ENCODE measurements at places on chromosomes 4 and X.

GRCh38 chr4:149493492-149493891 lies 322.2 kb downstream of the IQCM start:
- DNase-seq = no peak

DNA sequence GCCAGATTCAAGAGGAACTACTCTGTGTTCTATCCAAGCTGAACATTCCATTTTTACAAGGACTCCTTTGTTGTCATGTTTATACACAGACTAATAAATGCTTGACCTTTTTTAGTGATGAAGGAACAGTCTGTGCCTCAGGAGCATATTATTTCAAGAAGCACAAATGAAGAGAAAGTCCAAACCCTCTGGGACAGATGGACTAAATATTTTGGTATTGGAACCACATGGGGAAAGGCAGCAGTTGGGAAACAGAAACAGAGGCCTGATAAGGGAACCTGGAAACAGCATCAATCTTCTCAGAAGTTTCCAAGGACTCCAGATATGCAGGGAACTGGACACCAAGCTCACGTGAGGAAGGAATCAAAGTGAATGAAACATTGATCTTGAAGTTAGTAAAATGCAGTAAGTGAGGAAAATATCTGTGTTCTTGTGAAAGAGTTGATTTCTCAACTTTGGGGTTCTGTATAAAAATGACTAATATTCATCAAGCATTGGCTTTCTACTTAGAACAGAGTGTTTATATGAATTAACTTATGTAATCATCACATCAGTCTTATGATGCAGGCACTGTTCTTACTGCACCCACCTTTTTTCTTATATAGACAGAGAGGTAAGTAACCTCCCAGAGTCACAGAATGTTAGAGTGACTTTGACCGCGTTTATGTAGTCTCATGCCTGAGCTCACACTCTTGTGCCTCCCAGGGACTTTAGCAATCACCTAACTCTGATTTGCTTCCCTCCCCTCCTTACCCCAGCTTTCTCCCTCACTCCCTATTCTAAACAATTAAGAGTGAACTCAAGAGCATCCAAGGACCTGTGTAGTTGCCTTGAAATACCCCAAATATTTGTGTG lies 148.9 kb upstream of the JADE1 start:
- DNase-seq = no peak

DNA sequence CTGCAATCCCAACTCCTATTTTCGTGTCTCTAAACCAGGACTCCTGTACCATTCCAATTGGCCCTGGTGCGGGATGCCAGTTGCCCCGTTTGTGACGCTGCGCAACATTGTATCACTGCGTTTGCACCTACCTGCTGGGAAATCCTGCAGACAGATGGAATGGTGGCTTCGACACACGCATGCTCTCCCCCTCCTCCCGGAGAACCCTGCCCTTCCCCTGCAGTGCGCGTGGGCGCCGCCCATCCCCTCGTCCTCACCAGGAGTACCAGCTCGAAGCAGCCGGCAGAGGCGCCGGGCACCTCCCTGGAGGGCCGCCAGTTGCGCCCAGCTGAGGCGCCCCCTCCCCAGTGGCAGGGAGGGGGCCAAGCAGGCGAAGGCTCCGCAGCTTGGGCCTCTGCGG lies 1.4 kb downstream of the DGKK start:
- DNase-seq = no peak

DNA sequence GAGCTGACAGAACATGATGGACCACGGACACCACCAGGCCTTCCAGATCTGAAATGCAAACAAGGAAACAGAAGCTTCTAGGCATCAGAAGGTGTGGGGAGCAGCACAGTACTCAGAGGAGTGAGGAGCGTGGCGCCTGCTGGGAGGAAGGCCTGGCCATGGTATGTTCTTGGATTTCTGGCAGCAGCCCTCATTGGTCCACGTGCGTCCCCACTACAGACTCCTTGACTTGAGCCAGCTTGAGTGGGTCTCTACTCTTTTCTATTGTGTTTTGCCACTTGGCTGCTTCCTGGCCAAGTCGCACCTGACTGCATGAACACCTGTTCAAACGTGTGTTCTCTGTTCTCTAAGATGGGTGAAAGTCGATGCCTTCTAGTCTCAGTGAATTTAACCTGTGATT lies 18.0 kb downstream of the ZNF275 start:
- no peak for DNase-seq

DNA sequence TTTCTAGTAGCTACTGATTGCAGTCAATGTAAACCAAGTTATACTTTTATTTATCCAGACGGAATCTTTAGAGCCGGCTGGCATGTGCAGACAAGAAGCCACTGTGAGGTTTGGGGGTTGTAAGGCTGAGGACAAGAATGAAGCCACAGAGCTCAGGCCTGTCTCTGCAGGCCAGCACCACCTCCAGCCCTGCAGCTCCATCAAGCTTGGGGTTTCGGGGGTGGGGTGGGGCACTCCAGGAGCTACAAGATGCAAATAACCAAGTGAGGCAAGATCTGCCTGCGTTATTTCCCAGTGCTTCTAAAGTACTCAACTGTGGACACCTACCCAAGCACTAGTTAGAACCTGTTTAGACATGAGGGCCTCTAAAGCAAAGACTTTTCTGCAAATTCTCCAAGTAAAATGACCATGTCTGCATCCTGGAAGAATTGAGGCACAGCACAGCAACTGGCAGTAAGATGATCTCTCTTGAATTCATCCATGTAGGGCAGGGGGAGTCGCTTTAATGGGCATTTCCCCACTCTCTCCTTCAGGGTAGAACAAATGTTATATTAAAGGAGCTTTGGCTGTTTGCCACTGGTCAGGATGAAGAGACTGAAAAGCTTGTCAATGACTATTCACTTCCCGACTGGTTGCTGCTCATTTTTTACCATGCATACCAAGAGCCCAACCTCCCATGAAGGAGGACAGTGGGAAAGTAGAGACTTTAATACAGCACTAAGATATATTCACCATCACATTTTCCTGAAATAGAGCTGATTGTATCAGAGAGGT lies 222.5 kb downstream of the MGST2 start:
- peak; percentile 98 for DNase-seq

- no peak for DNase-seq
These were observed 90.8 kb upstream of the TSPAN5 start for GRCh38 chr4:98749206-98749605.

DNA sequence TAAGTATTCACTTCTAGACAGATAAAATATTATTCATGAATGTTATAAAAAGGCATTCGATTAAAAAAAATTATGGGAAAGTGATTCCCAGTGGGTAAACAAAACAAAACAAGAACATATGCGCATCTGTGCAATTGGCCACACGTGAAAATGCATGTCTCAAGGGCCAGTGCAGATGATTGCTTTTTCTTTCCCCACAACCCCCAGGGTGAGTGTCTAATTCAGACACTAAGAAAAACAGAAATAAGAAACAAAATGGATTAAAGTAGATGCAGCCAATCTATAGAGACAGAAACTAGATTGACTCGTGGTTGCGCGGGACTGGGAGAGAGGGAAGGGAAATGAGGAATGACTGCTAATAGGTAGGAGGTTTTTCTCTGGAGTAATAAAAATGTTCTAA lies 49.5 kb downstream of the GPM6A start:
- DNase-seq = no peak

- DNase-seq = peak; percentile 45
These were observed 204.7 kb upstream of the S100G start for GRCh38 chrX:16445166-16445752.

DNA sequence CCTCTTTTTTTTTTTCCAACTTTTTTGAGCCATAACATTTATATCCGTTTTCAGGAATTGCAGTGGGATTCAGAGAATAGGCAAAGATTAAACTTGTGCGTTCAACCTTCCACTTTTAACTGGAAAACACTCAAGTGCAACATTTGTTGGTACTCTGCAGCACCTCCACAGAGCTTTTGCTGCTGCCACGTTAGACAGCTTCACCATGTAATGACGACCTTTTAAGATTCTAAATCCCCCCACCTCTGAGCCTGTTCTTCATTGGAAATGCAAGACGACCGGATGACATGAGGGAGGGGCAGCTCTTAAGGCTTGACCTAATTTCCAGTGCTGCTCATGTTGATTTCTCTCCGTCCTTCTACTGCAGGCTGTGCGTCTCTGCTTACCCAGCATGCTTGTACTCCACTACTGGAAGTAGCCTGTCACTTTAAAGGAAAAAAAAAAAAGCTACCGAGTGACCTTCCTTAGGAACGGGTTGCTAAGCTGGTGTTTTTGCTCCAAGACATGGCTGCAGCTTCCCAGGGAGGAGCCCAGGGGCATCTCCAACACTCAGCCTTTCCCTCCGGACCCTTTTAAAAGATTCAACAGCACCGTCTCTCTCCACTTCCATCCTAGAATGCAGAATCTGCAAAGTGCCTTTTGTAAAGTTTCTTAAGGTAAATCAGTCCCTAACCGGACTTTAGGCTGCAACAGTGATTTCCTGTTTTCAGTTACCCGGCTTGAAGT lies at the start of gene CC2D2A:
CC2D2A (plus strand) TSS at position 481 of the 726 bp plus-strand sequence. CDS start 6,051 bp downstream, outside the sequence.
- DNase-seq = peak; percentile 44

DNA sequence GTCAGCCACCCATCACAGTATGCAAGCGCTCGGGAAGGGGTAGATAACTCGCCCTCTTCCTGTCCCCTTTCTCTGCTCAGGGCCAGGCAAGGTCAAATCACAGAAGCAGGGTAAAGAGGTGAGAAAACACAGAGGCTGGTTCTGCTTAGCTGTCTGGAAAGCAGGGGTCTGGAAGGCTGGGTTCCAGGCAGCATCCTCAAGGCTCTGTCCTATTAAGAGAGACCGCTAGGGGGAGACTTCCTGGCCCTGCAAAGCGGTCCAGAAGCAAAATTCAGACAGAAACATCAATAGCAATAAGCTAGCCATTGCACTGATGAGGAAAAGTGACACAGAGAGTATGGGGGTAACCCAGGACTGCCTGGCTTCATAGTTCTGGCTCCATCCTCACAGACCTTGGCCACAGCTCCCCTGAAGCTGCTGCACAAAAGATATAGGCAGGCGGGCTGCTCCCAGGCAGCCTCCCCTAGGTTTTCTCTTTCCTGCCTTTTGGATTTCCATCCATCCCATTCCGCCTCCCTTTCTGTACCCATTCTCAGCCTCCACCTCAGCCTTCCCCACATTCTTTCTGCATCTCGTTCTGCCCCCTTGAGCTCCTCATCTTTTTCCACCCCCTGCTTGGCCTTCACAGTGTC lies 308.5 kb downstream of the EVC2 start:
- DNase-seq = peak; percentile 32

- no peak for DNase-seq
These were observed 156.6 kb upstream of the SCML1 start for GRCh38 chrX:17580539-17581152.

DNA sequence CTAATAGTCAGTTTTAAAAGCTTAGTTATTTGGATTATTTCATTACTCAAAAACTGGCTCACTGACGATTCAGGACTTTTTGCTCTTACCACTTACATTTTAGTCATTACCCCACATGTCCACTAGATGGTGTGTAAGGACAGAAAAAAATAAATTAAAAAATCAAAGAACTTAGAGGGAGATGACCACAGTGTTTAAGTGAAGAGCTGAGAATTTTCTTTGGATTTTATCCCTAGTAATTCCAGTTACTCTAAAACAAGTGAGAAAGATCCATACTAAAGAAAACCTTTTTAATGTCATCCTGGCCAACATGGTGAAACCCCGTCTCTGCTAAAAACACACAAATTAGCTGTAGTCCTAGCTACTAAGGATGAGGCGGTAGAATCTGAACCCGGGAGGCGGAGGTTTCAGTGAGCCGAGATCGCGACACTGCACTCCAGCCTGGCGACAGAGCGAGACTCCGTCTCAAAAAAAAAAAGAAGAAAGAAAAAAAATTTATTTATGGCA lies 26.4 kb upstream of the TMPRSS11B start:
- peak; percentile 66 for DNase-seq

GRCh38 chrX:47063179-47063578 lies 15.1 kb upstream of the RGN start:
- DNase-seq = no peak

DNA sequence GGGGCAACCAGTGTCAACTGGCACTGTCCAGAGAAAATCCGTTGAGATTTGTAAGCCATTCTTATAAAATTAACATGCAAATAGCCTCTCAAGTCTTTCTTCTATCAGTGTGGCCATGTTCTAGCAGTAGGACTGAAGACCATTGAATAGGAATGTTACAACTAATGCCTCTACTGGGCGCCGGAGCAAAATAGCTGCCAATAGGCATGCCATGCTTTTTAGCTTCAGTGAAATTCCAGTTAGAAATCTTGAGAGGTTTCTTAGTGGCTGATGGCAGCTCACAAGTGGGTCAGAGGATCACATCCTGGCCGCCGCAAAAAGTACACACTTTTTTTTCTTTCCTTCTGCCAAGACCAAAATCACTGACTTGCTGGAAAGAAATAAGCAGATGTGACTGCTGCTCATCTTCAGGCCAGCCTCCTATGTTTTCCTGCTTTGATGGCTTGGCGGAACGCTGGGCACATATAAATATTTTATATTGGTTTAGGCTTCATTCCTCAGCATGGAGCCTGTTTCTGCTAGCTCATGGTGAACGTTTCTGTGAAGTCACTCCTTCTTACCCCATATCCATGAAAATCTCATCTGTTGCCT lies 293.1 kb downstream of the TENM3 start:
- DNase-seq = no peak
